ENCODE measurements at places on chromosomes 2 and 18. TPM values are rescaled to one million over a fixed set of nuclear protein-coding genes. Genes with fewer than 3 reads are reported as not detected.

Gene AMER3
- total RNA-seq, result not detected

Gene MERTK
- 0.63 TPM for total RNA-seq

Gene FLACC1
- 1.4 TPM for total RNA-seq

Gene CABLES1
- total RNA-seq, result 5.7 TPM

Gene DSG1
- total RNA-seq, result not detected

Gene ATP8B1
- total RNA-seq, result not detected

Gene RGPD3
- total RNA-seq, result 0.21 TPM

Gene CRYGC
- not detected for total RNA-seq

Gene KHK
- 13.4 TPM for total RNA-seq

Gene RAB11FIP5
- 13.4 TPM for total RNA-seq

Gene ITPRIPL1
- total RNA-seq, result 51.4 TPM

Gene SPEG
- total RNA-seq, result not detected

Gene SLC14A1
- total RNA-seq, result 0.86 TPM

Gene SLC11A1
- 0.19 TPM for total RNA-seq

Gene LIMS4
- not detected for total RNA-seq

Gene COL3A1
- total RNA-seq, result 0.09 TPM

Gene CIB4
- total RNA-seq, result not detected
